Bronchus fibroblast of lung (primary cell): ENCODE measurements at places on chromosomes 2 and 18. TPM values are rescaled to one million over a fixed set of nuclear protein-coding genes. Genes with fewer than 3 reads are reported as not detected.

Gene QPCT
- 1.0 and 1.5 TPM in 2 replicates for total RNA-seq

Gene HS6ST1
- 47.3 and 48.3 TPM in 2 replicates for total RNA-seq

Gene CDH7
- not detected in 2 replicates for total RNA-seq

Gene WDR54
- 58.3 and 76.0 TPM in 2 replicates for total RNA-seq

Gene NCK2
- 28.9 and 29.0 TPM in 2 replicates for total RNA-seq

Gene GPR155
- 0.74 and 1.3 TPM in 2 replicates for total RNA-seq

Gene PTPN4
- total RNA-seq: 13.2 and 17.5 TPM in 2 replicates

Gene GALNT3
- total RNA-seq: 0.84 and 2.5 TPM in 2 replicates

Gene DPP4
- 5.9 and 7.4 TPM in 2 replicates for total RNA-seq

Gene TIGD1
- total RNA-seq: 2.1 and 3.2 TPM in 2 replicates

Gene CHMP3
- 33.4 and 44.2 TPM in 2 replicates for total RNA-seq

Gene LIMS3
- 1.0 and 1.2 TPM in 2 replicates for total RNA-seq

Gene TWSG1
- total RNA-seq: 48.5 and 60.4 TPM in 2 replicates

Gene IL1B
- 0.17 and 0.45 TPM in 2 replicates for total RNA-seq

Gene ERMN
- total RNA-seq: not detected in 2 replicates

Gene PAX8
- total RNA-seq: 0.17 and 0.45 TPM in 2 replicates

Gene ACOXL
- total RNA-seq: not detected in 2 replicates

Gene LGALSL
- 2.0 and 3.6 TPM in 2 replicates for total RNA-seq

Gene RTP5
- total RNA-seq: not detected in 2 replicates

Gene DIPK1C
- total RNA-seq: not detected in 2 replicates

Gene SLC16A14
- total RNA-seq: 0.89 and 1.0 TPM in 2 replicates

Gene TMEM247
- total RNA-seq: not detected in 2 replicates

Gene PLB1
- total RNA-seq: 0.34 and 1.5 TPM in 2 replicates

Gene FRZB
- 0.89 and 1.2 TPM in 2 replicates for total RNA-seq

Gene GKN2
- not detected in 2 replicates for total RNA-seq

Gene REG1B
- total RNA-seq: not detected in 2 replicates

Gene HOXD13
- not detected in 2 replicates for total RNA-seq

Gene TMEM185B
- 25.1 and 29.4 TPM in 2 replicates for total RNA-seq

Gene ACTG2
- total RNA-seq: 16.5 and 24.8 TPM in 2 replicates

Gene TSPYL6
- total RNA-seq: not detected in 2 replicates

Gene NETO1
- total RNA-seq: 0.74 and 1.2 TPM in 2 replicates

Gene MTCL1
- total RNA-seq: 14.3 and 18.2 TPM in 2 replicates

Gene BOLA3
- total RNA-seq: 89.8 and 129 TPM in 2 replicates

Gene KIF5C
- total RNA-seq: 0.45 and 0.50 TPM in 2 replicates

Gene ABHD1
- total RNA-seq: not detected in 2 replicates
